ENCODE measurements at places on chromosomes 12 and 14. TPM values are rescaled to one million over a fixed set of nuclear protein-coding genes. Genes with fewer than 3 reads are reported as not detected.

Gene SENP1
- total RNA-seq: 16.9 TPM

Gene SSTR1
- total RNA-seq: 6.0 TPM

Gene CCDC196
- total RNA-seq: not detected

Gene TRAFD1
- total RNA-seq: 37.1 TPM

Gene NGB
- total RNA-seq: not detected

All from hepatocyte (in vitro differentiated cells).